Right lobe of liver (tissue), 6 donors: ENCODE measurements at places on chromosomes 3 and 15. TPM values are rescaled to one million over a fixed set of nuclear protein-coding genes. Genes with fewer than 3 reads are reported as not detected.

DNA sequence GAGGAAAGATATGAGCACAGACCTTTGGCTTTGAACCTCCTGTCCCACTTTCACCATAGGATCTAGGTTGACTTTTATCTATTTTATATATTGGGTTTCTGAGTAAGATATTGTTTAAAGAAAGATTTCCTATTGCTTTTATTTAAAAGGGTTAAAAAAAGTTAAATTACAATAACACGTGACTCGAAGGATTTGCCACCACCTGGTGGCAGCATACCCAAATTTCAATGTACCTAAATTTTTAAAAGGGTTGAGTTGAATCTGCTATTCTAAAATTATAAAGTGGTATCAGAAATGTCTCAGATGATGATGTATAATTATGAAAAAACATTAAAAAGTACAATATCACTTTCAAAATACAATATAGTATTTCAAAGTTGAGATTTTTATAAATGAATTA, 368.4 kb downstream of the MECOM start:
- no peak for DNase-seq

- no peak for DNase-seq
Measured at GRCh38 chr3:67495751-67496150, 158.7 kb downstream of the SUCLG2 start.

The RPL4 gene
- total RNA-seq: 643 TPM

GRCh38 chr15:99943466-99943865, 210.2 kb upstream of the LYSMD4 start:
- no peak for DNase-seq

DNA sequence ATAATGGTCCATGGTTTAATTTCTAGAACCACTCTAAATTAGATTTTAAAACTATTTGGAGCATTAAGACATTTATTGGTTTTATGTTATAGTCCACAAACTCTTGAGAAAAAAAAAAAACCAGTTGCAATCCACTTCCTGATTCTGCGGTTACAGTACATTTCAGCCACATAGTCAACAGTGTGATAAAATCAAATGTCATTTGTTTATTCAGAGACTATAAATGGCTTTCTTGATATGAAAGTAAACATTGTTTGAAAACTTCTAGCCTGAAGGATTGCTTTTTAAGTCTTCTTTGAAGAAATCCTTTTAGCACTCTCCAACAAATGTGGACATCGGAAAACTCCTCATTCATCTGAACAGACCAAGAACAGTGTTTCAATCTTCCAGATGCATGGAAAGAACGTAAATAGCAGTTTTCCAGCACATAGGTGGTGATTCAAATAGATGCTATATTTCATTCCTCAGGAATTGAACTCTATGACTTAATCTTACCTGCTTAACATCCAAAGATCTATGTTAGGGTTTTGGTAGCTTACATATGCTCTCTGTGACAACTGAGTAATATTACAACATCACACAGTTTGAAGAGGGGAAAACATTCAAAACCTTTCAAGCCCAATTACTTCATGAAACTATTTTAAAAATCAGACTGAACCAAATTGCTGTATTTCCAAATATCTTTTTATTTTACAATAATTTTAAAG, 87.8 kb upstream of the UBE2E2 start:
- no peak for DNase-seq

DNA sequence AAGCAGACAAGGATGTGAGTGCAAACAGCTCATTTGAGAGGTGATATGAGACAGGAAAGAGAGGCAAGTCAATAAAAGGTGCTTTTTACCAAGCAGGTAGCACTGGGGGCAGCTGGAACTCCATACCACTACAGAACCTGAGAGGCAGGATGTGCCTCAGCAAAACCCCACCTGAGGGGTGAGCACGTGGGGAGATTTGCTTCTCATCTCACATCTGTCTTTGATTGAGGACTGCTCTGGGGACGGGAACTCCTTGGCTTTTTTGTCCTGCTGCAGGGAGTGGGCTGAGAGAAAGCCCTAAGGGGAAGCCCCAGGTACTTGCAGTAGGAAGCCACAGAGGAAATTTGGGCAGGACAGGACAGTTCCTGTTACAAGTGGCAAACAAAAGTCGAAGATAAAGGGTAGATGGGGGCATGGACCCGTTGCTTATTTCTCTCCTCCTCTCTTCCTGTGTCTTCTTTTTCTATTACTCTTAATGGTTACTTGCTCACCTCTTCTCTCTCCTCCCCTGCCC, 27.1 kb downstream of the CFAP161 start:
- DNase-seq: no peak

DNA sequence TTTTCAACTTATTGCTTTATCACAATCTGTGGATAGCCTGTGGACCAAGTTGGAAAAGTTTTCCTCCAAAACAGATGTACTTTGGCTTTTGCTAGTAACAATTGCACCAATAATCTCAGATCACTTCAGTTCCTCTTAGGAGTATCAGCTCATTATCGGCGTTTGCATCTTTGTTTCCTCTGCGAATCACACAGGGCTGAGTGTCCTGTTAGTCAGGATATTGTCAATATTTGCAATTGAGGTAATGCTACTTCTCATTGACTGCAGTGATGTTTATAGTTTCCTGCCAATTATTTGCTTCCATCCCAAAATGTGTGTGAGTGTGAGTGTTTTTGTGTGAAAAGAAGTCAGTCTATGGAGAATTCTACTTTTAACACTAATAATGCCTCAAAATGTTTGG, 545.0 kb downstream of the SI start:
- no peak for DNase-seq

The POTEB3 gene
- total RNA-seq: not detected

DNA sequence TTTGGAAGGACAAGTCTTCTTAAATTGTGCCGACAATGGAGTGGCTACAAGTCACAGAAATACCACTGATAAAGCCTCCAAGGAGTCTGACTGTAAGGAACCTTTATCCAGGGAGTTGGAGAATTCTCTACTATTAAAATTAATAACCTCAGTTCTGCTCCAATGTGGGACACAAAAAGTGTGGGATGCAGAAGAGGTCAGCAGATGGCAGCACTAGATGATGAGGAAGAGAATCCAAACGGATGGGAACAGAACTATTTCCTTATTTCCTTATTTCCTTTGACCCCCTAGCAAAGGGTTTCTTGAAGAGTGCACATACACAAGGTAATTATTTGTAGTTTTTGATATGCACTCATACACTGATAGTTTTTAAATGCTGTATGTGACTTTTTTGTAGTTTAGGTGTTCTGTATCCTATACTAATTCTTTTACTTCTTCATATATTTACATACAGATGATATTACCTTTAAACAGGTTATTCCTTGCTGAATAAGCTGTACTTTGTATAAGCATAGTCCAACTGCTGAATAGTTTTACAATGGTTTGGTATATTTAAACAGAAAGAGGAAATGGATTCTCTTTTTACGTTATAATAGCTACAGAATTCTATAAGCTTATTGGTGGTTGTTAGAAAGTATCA, 25.6 kb upstream of the NLGN1 start:
- DNase-seq: no peak
